ENCODE measurements at places on chromosomes 2 and 18.

- peak; percentile 45 for DNase-seq
Observed at GRCh38 chr2:217142649-217143266, 282.9 kb upstream of the TNP1 start.

DNA sequence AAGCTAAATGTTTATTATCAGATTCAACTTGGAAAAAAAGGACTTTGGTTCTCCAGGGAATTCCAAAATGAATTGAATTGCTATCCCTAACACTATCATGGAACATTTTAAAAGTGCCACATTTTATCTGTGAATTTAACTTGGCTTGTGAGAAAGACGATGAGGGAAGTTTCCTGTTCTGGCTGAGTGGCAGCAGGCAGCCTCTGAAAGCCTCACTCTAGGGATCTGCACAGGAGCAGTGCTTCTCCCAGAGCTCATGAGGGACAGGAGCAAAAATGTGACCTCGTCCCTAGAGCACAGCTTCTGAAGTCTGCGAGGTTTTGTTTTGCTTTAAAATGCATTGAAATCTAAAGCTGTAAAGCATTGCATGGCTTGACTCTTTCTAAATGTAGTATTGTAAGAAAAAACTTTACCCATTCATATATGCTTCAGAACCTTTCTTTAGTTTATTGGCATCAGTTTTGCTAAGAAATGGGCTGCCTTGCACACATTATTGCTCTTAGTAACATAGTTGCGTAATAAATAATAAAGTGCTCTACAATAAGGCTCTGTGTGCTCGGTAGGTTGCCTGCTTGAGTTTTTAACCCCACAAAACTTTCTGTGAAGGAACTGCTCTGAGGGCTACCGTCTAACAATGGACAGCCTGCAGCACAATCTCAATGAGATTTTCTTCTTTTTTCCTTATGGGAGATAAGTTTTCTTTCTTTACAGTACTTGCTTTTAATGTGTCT is 136.2 kb upstream of the CDCA7 start:
- no peak for DNase-seq

DNA sequence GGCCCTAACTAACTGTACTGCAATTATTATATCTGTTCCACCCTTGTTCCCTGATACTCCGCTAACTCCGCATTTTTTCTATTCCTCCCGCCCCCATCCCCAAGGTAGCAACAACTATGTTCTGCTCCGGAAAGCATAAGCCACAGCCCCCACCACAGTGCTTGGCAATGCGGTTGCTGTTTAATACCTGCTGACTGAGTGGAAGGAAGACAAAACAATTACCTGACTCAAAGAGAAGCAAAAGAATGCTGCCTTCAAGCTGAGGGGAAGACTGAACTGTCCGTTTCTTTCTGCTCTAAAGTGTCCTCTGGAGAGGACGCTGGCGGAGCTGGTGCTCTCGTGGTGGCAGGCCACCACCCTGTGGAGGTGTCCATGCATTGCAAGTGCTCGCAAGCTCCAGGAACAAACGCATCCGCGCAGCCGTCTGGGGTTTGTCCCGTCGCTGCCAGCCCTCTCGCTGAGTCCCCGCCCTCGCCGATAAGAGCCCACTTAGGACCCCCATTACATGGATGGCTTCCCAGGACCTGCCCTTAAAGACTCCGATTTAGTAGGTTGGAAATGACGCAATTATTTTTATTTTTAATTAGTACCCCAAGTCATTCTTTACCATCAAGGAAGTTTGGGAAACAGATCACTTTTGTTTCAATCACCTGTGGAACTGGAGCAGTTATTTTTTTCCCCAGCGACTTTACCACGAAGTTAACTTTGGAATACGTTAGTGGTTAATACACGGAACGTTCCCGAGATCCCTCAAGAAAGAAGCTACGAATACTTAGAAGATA is 1.6 kb upstream of the MYL12A start:
- peak; percentile 86 for DNase-seq

DNA sequence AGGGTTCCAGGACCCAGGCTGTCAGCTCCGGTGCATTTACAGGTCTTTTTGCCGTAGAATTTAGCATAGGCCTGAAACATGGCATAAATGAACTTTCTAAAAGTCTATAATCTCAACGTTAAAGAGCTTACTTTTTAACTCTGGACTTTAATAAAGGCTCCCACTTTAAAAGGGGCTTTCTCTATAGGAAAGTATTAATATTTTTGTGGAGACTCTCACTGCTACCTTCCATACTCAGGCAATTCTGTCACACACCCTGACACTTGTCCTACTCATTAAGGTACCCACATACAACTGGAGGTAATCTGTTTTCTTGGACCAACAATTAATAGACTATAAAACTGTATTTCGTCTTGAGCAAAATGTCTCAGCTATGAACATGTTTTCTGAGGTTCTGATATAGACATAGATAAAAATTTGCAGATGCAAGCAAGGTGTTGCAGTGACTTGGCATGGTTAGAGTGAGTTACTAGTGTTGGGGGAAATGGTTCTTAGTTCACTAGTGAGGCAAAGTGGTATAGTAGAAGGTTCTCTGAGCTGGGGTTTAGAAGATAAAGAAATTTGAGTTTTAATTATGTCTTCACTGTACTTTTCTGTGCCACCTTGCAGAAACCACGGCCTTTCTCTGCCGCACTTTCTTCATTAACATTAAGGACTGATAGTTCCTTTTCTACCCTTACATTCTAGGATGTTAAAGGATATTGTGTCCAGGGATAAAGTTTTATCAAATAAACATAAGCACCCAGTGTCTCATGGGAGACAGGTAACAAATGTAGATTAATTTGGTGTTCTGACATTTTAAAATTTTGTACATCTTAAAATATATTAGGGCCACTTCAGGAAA is 10.8 kb upstream of the NR4A2 start:
- no peak for DNase-seq

All from COR-L47 (cell line).